ENCODE measurements at places on chromosomes 1 and 21.

DNA sequence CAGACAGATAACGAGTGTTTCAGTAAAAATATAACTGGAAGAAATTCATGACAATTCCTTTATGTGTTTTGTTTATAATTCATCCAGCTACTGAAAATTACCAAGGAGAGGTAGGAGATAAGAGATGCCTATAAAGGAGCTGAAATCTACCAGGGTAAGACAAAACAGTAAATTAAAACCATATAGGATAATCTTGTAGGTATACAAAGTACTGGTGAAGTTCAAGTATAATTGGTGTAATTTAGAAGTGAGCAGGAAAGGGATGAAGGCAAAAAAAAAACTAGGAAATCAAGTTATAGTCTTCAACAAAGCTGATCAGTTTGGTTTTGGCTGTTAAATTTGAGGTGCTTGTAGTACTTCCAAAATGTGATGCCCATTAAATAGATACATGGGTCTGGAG is 1.2 kb upstream of the WARS2 start:
- DNase-seq = no peak

GRCh38 chr1:15691434-15692032 is 7.4 kb downstream of the PLEKHM2 start:
- DNase-seq = no peak

- DNase-seq = no peak
These were observed 66.3 kb upstream of the LRRC8D start for GRCh38 chr1:89754518-89754917.

DNA sequence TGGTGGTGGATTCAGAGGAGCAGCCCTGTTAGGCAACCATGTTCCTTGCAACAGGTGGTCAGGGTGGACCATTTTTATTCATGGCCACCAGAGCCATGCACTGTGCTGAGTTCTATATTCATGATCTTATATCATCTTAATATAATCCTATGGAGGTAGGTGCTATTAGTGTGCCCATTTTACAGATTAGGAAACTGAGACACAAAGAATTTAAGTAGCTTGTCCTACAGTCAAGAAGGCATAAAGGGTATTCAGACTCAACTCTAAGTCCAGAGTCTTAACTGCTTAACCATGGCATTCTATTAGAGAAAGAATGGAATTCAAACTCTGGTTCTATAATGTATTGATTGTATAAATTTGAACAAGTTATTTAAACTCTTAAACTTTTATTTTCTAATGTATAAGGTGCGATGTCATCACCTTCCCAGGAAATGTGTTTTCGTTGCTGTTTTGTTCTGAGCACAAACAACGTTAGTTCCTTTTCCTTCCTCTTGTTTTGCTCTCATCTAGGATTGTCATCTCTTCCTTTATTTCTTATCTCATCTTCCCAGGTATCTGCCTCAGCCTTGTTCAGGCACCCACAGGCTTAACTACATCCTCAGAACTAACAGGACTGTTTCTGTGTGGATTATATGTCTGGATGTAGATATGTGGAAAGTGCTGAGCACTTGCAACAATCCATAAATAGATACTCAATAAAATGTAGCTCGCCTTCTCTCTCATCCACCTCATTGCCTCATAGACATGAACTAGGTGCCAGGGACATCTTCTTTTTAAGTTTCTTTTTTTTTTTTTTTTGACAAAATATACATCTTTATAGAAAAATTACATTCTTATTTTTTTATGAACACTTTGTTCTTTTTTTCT is 207.1 kb downstream of the NFIA start:
- DNase-seq = no peak

DNA sequence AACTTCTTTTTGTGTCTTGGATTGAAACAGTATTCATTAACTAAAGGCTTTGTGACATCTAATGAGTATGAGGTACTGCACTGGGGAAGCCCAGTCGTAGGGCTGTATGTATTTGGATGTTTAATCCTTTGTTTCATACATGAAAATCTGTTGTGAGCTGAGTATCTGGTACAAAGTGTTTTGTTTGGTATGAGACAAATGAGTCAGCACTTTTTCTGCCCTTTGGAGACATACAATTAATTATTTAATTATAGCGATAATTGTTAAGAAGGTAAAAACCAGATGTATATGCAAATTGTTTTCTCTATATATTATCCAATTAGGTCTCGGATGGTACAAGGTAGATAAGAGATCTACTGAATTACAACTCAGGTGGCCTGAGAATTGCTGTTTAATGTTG is 36.3 kb downstream of the MARK1 start:
- DNase-seq = no peak

- no peak for DNase-seq
These were observed 59.4 kb downstream of the RUNX3 start for GRCh38 chr1:24870551-24871195.

DNA sequence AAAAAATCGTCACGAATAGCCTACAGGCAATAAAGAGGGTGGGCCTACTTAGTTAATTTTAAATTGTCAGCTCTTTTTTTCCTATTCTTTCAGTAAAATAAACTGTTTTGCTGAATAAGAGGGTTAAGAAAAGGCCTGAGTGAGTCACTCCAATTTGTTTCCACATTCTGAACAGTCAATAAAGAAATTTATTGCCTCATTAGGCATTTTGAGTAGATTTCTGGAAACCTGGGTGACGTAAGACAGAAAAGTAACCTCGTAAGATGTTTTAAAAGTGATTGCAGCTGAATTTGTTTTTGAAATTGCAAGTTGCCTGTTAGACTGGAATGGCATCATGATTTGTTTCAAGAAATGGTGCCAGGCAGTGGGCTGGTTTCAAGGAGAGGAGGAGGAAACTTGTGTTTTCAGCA is 439.3 kb downstream of the USP25 start:
- no peak for DNase-seq

DNA sequence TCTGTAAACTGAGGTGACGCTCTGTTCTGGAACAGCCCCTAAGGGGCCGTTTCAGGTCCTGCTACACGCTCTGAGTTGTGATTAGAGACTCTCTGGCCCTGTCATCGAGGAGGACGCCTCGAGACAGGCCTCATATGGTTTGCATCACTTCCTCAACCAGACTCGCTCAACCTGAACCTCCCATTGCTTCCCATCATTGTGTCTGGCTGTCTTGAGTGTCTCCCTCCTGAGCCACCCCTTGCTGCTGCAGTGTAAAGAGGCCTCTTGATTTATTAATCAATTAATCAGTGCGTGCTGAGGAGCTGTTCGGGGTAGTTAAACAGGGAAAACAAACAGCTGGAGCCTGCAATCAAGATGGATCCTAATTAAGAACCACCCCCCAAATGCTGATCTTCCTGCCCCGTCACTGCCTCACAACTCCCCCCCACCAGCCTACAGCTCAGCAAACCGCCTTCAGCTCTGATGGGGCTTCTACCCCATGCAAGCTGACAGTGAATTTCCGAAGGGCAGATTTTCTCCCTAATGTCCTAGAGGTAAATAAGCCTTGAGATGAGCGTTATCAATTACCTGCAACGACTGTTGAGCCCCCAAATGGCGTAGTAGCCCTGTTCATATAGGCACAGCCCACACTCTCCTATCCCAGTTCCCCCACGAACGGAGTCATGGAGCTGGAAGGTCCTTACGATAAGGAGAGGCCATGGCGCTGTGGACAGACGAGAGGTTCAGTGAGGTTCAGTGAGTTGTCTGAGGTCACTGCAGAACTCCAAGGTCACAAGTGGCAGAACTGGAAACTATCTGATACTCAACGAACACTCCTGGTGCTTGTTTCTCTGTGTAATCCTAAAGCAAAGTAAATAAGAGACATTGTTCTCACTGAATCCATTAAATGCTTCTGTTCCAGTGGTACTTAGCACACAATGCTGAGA is 210.6 kb downstream of the KIF26B start:
- DNase-seq = peak; percentile 11

DNA sequence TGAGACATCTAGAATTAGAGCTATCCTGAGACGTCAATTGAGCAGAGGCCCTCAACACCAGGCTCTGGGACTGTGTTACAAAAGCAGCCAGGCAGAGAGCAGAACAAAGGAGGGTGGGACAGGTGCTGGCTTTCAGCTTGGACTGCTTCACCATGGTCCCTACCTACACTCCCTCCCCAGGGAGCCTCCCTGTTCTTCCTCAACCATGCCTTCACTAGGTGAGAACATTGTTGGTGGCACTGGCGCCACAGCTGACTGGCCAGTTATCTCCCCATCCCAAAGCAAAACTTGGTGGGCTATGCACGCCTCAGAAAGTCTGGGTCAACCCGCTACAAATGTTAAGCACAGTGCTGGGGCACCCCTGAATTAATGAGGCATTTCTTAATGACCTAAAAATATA is 87.8 kb downstream of the NMNAT2 start:
- DNase-seq = no peak

GRCh38 chr21:40146216-40146837 is 279.1 kb downstream of the PCP4 start:
- no peak for DNase-seq

- DNase-seq = no peak
These were observed 27.2 kb upstream of the FAM3B start for GRCh38 chr21:41289431-41289830.

DNA sequence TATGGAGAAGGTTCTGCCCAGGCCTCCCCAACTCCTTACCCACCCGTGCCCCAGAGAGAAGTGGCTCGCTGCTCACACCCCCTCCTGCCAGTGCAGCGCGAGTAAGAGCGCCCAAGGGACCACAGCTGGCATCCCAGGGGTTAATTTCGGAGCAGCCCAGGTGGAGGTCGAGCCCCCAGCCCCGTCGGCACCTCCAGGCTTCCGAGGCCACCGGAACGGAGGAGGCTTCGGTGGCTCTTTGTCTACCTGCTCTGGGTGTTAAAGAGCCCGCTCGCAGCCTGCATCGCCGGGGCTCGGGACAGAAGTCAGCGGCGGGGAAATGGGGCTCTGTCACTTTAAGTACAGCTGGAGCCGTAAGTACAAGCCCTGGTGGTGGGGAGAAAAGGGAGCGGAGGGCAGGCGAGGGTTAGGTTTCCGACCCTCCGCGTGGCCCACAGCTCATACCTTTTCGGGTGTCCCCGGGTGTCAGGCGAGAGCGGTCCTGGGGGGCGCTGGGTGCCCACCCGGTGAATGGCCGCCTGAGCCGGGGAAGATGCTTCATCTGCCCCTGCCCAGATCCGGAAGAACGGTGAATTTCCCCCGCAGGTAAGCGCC is 89.4 kb upstream of the IPO9 start:
- DNase-seq = no peak

DNA sequence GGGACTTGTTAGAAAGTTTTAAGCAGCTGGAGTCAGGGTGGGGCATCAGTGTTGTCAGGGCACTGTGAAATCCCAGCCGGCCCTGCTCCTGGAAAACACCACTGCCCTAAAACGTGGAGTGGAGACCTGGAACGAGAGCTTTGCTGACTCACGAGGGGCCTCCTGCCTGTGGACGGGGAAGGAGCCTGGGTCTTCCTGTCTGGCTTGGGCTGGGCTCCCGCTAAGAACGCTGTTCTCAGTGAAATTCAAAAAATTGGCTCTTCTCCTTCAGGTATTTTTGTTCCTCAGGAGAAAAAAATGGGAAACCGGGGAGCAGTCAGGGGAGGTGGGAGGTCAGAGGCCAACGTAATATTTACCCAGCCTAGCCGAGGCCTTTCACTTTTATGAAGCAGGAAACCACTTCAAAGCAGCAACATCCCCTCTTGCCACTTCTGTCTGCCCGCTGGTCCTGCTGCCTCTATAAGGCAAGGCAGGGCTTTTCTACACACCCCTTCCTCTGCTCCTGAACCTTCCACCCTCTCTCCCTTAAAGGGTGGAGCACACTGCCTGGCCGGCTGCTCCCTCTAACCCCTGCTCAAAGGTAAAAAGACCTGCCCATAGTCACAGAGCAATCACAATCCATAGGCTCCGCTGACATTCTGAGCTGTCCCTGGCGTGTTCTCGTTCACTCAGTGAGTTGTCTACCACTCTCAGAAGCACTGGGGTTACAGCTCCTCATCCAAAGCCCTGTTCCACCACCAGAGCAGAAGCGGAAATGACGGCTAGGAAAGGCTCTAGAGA is 8.0 kb downstream of the PLXNA2 start:
- DNase-seq = peak; percentile 20

GRCh38 chr1:115224636-115225035 is 113.4 kb downstream of the NGF start:
- no peak for DNase-seq

Measured in RCC 7860 (cell line).